ENCODE measurements at places on chromosomes 13 and 19.

DNA sequence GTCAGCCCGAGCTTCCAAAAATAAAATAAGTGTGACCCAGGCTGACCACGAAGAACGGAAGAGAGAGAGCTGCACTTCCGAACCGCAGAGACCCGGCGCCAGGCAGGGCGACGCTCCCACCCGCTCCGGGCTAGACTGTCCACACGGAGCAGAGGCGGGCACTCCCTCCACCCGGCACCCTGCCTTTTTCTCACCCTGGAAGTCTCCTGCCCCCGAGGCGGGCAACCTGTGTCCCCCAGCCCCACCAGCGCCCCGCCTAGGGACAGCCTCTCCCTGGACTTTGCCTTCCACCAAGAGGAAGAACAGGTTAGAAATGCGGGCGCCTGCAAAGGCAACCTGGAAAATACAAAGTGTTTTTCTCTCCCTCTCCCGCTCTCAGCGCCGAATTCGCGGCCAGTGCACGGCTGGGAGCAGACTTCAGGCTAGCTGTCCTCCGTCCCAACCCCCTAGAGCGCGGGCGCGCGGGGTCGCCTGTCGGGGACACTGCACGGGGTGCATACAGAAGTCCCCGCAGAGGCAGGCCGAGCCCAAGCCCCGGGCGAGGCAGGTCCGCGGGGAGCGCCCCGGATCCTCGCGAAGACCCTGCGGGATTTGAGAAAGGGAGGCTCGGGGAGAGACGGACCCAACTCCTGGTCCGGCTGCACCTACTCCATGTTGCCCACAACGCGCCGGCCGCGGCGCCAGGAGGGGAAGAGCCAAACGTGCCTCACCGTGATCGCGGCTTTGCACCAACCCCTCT lies 845 bp downstream of the SPRY2 start:
- no peak for DNase-seq

DNA sequence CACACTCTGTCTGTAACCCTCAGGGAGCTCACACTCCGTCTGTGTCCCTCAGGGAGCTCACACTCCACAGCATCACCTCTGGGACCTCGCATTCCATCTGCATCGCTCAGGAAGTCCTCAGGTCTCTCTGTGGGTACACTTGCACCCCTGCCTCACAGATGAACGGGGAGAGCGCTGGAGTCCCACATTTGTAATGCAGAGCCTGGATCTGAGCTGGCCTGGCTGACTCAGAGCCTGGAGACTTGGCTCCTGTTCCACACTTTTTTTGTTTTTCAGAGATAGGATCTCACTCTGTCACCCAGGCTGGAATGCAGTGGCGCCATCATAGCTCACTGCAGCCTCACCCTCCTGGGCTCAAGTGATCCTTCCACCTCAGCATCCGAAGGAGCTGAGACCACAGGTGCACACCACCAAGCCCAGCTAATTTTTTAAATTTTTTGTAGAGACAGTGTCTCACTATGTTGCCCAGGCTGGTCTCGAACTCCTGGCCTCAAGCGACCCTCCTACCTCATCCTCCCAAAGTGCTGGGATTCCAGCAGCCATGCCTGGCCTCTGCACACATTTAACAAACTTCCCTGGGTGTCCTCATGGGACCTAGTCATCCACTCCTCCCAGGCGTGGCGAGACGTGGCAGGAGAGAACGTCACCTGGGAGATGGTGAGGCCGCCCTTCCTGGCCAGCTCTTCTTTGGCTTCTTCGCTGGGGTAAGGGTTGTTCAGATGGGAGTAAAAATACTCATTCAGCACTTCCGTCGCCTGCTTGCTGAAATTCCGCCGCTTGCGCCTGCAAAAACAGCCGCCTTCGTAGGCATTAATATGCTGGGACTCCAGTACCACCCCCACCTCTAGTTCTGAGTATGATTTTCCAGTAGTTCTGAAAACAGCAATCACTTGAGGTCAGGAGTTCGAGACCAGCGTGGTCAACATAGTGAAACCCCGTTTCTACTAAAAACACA lies 31.0 kb downstream of the CILP2 start:
- DNase-seq, result no peak

DNA sequence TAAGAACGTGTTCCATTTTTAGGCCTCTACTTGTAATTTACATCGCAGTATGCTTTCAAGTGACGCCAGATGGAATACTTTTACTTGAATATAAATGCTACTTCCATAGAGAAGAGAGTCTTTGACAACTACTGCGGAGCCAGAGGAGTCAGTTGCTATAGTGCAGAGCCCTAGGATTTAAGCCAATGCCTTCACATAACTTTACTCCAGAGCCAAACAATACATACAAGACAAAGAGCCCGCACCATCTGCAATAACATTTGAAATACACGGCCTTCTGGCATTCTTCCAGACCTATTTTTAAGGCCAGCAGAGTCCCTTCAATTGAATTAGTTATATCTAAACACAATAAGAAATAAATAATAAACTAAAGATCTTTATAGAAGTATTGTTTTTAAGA lies 59.4 kb downstream of the XPO4 start:
- DNase-seq, result no peak

- no peak for DNase-seq
Observed at GRCh38 chr19:29758863-29759262, 43.8 kb upstream of the C19orf12 start.

- DNase-seq, result no peak
Observed at GRCh38 chr13:95833126-95833525, 156.2 kb downstream of the DNAJC3 start.

DNA sequence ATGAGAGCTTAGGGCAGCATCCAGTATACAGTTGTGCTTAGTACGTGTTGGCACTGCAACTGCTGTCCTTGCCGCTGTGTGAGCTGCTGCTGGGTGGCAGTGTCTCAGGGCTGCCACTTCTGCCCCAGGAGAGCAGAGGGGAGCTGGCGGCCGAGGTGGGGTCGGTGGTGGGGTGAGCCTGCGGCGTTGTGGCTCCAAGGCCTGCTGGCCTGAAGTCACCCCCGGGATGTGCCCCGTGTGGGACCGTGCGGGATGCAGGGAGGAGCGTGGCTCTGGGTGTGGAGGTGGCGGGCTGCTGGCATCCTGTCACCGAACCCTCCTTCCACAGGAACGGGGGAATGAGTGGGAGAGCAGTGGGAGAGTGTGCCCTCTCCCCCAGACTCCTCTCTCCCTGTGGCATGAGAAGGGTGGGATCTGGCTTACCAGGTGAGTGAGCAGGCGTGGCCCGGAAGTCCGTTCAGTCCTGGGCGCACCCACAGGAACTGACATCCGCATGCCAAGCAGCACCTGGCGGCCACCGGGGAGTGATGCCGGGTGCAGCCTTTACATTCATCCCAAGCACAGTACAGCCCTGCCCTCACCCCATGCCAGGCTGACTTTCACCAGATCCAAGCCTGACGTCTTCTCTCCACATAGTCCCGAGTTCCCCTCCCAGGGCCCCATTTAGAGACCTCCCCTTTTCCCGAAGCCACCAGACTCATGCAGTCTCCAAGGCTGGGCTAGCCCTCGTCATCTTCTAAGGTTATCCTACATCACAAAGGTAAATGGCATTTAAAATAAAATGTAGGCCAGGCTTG lies 26.6 kb downstream of the MCF2L start:
- no peak for DNase-seq

GRCh38 chr19:55340784-55341147 lies 1.1 kb downstream of the KMT5C start:
- DNase-seq, result no peak

GRCh38 chr19:50327013-50327412 lies 2.2 kb downstream of the KCNC3 start:
- DNase-seq, result no peak

GRCh38 chr19:35153701-35154524 lies 622 bp upstream of the FXYD5 start:
- peak; percentile 78 for DNase-seq

DNA sequence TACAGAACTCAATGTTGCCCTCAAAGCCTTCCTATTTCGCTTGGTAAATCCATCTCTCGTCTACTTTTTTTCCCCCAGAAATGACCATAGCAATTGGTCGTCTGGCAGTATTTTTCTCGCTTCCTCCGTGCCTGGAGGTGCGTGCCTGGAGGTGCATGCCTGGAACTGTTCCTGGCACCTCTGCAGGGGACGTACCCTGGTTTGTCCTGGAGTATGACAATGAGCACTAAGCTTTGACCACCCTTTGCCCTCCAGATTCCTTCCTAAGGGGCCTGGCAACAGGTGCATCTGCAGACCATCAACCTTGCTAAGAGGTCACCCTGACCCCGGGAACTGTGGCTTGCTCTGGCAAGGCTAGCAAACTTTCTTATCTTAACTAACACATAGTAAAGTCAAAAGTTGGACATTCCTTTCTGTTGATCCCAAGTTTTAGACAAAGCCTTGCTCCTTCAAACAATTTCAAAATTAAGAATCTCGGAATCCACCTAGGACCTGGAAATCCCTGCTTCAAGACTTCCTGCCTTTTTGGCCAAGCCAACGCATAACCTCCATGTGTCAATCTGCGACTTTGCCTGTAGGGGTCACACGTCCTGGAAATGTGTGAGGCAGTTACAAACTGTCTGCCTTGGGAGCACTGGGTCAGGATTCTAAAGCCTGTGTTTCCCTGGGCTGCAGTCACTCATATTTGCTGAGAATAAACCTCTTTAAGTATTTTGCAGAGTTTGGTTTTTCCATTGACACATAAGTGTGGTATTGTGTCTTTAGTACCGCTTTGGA lies 28.8 kb upstream of the TUBGCP3 start:
- no peak for DNase-seq

GRCh38 chr19:19552798-19553197 lies 14.7 kb downstream of the CILP2 start:
- DNase-seq, result no peak

- DNase-seq, result no peak
Observed at GRCh38 chr13:36192166-36192565, 22.2 kb downstream of the SOHLH2 start.

DNA sequence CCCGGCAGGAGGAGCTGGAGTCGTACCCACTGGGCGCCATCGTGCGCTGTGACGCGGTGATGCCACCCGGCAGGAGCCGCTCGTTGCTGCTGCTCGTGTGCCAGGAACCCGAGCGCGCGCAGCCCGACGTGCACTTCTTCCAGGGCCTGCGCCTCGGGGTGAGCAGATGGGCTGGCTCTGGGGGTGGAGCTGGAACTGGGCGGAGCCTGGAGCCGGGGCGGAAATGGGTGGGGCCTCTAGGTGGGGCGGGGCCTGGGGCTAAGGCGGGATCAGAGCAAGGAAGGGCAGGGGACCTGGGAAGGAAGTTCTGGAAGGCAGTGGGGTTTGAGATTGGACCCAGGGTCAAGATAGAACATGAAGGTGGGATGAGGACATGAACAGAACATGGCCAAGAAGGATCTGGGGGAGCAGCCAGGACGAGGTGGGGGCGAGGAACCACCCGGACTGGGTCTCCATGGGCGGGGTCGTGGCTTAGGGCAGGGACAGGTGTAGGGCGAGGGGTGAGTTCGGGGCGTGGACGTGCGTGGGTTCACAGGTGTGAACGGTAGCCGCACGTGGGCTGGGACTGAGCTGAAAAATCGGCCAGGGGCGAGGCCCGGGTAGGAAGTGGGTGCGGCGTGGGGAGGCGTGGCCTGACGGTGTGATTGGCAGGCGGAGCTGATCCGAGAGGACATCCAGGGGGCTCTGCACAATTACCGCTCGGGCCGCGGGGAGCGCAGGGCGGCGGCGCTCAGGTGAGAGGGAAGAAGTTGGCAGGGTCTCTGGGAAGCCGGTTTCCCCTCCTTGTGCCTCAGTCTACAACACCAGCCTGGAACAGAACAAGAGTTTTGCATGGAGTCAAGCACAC lies 4.7 kb downstream of the EPS8L1 start:
- DNase-seq, result peak; percentile 67

All from CD4-positive, alpha-beta T cell treated with Interleukin-15 for 1 hour (primary cell).